ENCODE measurements at places on chromosomes 2 and 18. TPM values are rescaled to one million over a fixed set of nuclear protein-coding genes. Genes with fewer than 3 reads are reported as not detected.

The BARD1 gene
- 19.0 TPM for total RNA-seq

The ALLC gene
- total RNA-seq: not detected

The CPO gene
- total RNA-seq: 0.24 TPM

DNA sequence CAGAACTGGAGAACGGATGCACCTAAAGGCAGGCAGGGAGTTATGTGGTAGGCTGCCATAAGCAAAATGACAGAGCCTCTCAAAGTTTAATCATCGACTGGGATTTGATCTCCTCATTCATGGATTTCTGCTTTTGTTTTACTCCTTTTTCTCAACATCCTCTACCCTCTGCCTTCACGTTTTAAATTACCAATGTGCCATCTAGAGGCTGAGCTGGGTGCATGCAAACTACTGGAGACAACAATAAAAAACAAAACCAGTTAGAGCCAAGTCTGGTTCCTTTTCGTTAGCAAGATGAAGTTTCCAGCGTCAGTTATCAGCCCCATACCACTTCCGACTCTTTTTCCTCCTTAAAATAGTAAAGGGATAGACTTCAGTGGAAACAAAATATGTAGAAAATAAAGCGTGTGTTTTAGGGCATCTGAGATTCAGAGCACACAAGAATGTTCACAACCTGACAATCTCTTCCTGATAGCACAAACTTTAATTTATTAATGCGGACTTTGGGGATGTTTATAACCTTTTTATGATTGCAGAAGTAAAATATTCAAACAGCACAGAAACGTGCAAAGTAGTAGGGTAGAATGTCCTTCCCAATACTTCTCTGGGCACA lies 117.0 kb downstream of the LAMA1 start:
- DNase-seq: no peak

DNA sequence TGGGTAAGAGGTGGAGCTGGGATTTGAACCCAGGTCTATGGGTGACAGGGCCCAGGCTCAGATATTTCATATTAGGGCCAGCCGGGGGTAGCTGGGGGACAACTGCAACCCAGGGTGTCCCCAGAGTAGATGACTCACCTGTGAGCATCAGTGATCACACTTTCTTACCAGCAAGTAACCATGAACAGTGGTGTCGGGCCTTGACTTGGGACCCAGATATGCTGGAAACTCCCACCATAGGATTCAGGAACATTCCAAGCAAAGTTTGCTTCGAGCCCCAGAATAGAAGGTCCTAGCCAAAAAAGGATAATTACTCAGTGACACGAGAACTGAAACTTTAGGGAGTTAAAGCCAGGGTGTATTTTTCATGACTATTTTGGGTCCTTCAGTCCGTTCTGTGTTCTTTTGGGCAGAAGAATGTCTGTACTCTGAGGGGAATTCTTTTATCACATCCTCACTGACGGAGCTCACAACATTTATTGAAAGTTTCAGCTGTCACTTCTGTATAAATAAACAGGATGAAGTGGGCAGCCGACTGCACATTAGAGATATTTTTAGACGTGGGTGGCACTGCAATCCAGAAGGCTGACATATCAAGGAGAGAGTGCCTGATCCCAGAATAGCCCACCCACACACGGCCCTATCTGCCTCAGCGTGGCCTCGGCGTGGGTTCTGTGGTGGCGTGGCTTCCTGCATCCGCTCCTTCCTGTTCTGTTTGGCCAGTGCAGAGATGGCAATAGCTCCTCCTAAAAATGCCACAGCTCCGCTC lies 45.6 kb downstream of the RAMP1 start:
- peak; percentile 90 for DNase-seq

- no peak for DNase-seq
These were observed 734.0 kb upstream of the LINC00305 start for GRCh38 chr18:64882896-64883295.

DNA sequence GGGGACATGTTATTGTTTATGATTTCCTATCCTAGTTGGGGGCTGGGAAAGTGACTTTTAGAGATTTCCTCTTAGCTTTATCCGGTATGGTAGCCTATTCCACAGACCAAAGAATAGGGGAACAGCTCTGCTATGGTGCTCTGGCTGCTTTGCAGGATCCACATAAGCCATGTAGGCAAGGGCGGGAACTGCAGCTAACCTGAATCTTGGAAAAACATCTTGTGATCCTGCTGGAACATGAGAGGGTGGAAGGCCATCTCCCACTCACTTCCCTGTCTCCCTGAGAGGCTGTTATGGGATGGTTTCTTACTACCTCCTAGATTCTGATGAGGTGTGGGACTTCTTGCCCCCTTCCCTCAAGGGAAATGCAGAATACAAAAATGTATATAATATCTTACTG lies 2.0 kb upstream of the DARS1 start:
- DNase-seq: no peak

The CDC42EP3 gene
- total RNA-seq: 95.3 TPM

The RSAD2 gene
- total RNA-seq: 6.9 TPM

The AGXT gene
- not detected for total RNA-seq

DNA sequence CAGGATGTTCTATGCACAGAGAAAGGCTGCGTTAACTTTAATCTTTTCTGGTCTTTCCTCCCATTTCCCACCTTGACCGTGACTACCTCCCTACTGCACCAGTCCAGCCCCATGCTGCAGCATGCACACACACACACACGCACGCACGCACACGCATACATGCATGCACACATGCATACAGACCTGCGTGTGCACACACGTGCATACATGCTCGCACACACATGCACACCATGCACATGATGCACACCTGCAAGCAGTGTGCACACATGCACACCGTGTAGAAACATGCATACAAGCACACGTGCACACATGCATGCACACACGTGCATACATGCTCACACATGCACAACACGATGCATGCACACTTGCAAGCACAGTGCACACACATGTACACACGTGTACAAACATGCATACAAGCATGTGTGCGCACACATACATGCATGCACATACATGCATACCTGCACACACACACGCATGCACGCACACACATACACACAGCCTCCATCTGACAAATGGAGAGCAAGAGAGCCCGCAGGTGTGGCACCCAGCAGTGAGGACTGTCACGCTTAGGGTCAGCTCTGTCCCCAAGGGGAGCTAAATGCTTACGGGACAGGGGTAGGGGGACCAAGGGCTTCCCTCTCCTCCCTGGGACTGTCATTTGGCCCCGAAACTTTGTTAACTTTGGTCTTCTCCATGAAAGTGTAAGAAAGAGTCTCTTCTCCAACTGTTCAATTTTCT lies 18.2 kb downstream of the SNORC start:
- peak; percentile 57 for DNase-seq

- no peak for DNase-seq
These were observed 235.8 kb downstream of the TCF4 start for GRCh38 chr18:55351980-55352714.

DNA sequence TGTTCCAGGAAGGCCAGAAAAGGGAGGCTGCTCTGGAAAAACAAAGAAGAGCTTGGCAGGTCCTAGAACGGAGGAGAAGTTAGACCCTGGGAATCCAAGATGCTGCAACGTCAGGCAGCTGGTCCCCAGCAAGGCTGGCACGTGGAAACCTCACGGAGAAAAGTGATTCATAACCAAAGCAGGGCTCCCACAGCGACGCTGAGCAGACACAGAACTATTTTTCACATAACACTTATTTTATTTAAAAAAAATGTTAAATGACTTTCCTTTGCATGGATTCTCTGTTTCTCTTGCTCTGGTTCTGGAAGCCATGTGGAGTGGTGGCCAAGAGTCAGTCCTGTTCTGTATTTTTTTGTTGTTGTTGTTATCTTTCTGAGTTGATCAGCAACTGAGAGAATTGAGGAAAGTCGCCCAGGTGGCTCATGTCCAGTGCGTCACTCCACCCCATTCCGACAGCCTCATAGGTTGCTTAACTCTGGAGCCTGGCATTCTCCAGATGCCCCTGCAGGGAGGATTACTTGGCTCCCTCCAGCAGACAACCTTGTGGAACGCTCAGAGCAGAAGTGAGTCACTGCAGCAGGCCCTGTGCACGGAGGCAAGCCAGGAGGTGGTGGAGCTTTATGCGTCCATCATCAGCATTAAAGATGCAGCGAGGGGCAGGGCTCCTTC lies 229.9 kb upstream of the HDAC4 start:
- peak; percentile 81 for DNase-seq

The ANKRD62 gene
- total RNA-seq: not detected

DNA sequence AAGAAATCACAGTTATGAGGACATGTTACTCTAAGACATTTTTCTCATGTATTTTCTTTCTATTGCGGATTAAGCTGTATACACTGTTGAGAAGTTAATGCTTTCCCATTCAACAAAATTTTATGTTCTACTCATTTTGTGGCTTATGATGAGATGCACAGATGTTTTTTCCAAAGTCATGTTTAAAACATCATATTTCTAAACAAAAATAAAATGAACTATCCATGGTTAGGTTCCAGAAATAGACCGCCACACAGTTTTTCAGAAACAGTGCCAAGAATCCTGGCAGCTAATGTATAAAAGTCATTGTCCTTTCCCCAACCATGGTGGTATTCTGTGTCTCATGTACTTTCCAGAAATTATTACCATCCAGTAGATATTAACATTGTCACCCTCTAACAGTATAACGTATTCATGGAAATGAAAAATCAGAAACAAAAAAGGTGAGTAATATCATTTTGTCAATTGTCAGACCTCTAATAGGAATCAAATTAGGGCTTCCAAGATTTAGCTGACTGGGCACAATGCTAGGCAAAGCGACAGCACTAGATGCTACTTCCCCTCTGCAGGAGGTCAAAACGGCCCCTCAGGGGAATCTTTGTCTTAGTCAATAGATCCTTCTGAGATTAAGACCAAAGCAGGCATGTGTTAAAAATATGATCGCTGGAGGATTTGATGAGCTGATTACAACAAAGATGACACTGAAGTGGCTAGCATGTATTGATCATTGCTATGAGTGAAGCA lies 54.4 kb upstream of the ZNF397 start:
- DNase-seq: no peak

The CD207 gene
- 0.42 TPM for total RNA-seq

GRCh38 chr2:182921234-182921633 lies 54.8 kb upstream of the FRZB start:
- no peak for DNase-seq
